ENCODE measurements at places on chromosomes 2 and 18. TPM values are rescaled to one million over a fixed set of nuclear protein-coding genes. Genes with fewer than 3 reads are reported as not detected.

Gene STPG4
- total RNA-seq: 4.4 TPM

- no peak for DNase-seq
Observed at GRCh38 chr2:128716299-128716721, 397.6 kb upstream of the HS6ST1 start.

Gene LINC00305
- total RNA-seq: not detected

GRCh38 chr18:46329736-46330246 is 225.6 kb downstream of the HAUS1 start:
- DNase-seq: no peak

Gene PNPT1
- total RNA-seq: 38.8 TPM

- no peak for DNase-seq
Observed at GRCh38 chr2:222577341-222577740, 78.6 kb downstream of the FARSB start.

Gene MARS2
- 5.6 TPM for total RNA-seq

Gene NEURL3
- 0.45 TPM for total RNA-seq

Gene ATAD2B
- 13.7 TPM for total RNA-seq

- no peak for DNase-seq
Observed at GRCh38 chr2:85423525-85423924, 5.0 kb downstream of the SH2D6 start.

Gene LRPPRC
- 66.2 TPM for total RNA-seq

DNA sequence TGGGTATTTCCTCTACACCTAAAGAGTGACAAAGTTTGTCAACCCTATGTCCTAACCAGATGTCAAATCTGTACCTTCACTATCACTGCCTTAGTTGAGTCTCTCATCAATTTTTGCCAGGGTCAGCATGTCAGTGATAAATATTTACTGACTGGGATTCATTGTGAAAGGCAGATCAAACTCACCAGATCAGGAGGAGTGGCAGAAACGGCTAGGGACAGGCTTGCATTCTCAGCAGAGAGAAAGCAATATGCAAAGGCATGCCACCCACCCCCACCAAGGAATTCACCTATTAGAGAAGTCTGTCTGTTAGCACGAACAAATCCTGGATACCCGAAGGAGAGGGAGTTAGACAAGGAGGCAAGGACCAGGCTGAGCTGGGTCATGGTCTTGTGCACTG is 62.6 kb downstream of the PTPN2 start:
- DNase-seq: no peak

DNA sequence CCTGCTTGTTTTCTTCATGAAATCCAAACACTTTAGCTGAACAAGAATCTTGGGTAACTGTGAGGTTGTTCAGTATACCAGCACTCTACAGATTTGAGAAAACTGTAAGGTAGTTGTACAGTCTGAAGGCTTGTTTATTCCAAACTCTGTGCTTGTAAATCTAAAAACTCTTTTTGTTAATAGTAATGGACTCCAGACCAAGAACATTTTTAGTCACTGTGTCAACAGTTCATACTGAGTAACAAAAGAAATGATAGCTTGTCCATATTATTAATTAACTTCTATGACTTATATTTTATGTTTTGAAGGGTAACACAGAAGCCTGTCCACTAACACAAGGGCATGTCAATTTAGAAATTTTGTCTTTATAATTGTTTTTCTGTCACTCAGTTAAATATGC is 72.2 kb upstream of the KYNU start:
- DNase-seq: no peak

Gene ILKAP
- total RNA-seq: 22.2 TPM

DNA sequence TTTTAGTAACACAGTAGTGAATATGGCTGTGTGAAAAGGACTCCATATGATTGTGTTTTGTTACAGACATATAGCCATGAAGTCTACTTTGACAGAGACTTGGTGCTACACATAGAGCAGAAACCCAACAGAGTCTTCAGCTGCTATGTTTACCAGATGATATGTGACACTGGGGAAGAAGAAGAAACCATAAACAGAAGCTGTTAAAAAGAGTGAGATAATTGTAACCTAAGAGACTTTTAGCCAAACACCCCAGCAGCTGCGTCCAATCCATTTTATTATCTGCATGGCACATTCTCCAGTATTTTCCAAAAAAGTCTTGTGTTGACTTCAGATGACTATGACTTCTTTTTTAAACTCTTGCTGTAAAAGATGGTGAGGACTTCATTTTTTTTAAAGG is 41.4 kb upstream of the CYBRD1 start:
- DNase-seq: no peak

Gene DPP10
- total RNA-seq: not detected

GRCh38 chr2:223404616-223405015 is 197.5 kb downstream of the SCG2 start:
- no peak for DNase-seq

DNA sequence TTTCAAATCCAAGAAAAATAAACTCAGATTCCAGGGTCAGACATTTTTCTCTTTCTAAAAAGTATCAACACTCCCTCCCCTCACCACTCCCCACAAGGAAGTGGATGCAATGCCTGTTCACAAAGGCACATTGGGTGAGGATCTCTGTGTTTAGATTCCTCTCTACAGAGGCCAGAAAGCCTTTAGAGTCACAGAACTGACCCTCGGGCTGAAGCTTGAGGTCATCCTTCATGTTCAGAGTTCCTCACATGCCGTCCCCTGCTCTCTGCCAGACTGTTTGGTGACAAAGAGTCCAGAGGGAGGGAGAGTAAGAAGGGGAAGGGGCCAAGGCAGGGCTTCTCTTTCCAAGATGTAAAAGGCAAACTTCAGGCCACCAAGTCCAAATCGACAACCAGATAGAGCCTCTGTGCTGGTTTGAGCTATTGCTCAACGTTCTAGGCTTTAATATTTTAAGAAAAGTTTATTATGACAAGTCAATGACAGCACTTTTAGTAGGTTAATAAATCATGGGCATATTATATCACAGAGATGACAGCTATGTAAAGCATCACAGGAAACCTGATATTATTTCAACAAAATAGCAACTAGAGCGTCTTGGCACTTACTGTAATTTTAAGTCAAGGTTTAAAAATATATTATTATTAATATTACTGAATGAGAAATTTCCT is 269.4 kb downstream of the ETAA1 start:
- no peak for DNase-seq

DNA sequence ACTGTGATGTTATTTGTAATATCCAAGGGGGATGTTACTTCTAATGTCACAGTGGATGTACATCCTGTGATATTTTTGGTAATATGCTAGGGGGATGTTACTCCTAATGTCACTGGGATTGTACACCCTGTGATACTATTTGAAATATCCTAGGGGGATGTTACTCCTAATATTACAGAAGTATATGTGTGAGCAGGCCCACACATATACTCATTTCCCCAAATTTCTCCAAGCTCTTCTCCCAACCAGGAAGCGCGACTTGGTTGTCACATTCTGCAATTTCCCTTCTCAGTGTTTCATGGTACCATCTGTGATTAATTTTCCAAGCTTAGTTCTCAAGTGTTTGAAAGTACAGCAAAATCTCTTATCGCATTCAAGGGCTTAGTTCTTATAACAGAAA is 29.5 kb upstream of the CHN1 start:
- DNase-seq: no peak

DNA sequence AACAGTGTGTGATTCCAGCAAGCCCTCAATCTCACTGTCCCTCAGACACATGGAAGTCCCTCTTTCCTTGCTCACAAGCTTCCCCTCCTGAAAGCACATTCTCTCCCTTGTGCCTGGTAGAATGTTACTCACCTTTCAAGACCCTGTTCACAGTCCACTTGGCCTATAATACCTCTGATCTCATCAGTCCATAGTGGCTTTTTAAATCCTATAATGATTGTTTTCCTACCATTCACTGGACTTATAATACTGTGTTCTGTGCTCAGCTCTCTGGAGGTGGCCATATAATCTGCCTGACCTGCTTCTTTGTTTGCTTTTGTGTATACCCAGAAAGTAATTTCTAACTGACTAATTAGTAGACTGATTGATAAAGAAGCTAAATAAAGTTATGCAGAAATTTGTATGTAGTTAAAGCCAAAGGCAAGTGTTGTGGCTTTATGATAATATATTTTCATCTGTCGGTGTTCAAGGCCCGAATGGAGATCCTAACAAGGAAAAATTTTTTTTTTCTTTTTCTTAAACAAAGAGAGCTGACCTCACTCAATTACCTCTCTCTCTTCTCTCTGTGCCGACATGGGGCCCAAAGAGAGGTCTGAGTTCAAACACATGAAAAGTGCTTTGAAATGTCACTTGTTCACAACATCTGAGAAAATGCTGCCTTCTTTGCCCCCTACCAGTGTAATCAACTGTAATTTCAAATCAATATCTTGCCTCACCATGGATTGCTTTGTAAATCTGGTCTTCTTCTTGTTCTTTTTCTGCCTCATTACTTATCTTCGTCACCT is 1033.0 kb upstream of the PIK3C3 start:
- no peak for DNase-seq

GRCh38 chr18:28740575-28740974 is 563.6 kb upstream of the CDH2 start:
- no peak for DNase-seq

DNA sequence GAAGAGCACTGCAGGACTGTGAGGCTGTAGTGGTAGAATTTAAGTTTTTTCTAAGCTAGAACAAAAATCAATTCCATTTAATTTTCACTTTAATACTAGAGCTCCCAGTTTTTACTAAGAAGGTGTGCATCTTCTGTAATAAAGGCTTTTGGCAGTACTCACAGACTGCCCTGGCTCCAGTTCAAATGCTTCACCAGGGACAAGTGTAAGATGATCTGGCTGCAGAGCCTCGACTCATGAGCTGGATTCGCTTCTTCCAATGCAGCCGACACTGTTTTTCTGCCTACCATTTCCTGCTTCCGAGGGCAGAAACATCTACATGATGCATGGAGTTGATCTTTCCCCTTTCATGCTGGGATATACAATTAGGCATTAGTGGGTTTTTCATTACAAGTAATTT is 87.0 kb downstream of the FARSB start:
- DNase-seq: peak; percentile 52

DNA sequence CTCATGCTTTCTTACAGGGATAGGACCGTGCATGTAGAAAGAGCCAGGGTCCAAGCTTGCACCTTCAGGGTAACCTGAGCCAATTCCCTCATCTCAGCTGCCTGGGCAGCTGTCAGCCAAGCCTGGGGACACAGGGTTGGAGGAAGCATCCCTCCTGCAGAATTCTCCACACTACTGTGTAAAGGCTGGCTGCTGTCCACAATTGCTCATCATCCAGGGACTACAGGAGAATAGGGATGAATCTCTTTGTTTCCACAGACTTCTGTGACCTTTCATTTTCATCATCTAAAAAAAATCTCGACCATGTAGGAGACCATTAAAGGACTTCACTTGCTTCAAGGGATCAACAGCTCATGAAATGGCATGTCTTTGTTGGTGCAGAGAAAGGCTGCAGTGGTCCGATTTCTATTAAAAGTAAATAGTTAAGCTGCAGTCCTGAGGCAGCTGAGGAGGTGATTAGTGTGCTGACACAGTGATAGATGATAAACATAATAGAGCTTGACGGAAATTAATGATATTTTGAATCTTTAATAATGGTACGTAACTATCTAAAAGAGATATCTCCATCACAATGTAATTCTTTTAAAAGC is 74.4 kb upstream of the COPS8 start:
- DNase-seq: no peak

- no peak for DNase-seq
Observed at GRCh38 chr2:149219856-149220255, 110.5 kb upstream of the LYPD6 start.

GRCh38 chr18:76546088-76546435 is 51.0 kb upstream of the ZNF516 start:
- no peak for DNase-seq

GRCh38 chr2:234139755-234140154 is 89.3 kb downstream of the SPP2 start:
- DNase-seq: peak; percentile 65

DNA sequence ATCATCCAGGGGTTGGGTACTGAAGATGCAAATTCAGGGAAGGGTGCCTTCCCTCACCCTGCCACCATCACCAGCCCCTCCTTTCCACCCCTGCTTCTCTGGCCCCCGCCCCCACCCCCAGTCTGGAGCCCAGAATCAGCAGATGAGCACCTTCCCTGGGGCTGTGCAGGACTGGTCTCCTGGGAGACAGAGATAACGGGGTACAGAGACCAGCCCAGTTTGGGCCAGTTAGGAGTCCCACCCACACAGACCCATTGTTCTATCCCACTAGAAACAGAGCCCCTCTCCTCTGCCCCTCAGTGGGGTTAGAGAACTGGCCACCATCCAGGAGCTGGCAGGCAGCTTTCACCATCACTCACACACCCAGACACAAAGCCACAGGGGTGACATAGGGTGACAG is 4.5 kb upstream of the CRYBA2 start:
- DNase-seq: no peak

- DNase-seq: no peak
Observed at GRCh38 chr18:64311859-64312258, 163.0 kb upstream of the LINC00305 start.

GRCh38 chr18:36903215-36903928 is 74.4 kb downstream of the KIAA1328 start:
- no peak for DNase-seq

GRCh38 chr2:218033208-218033589 is 30.4 kb upstream of the TNS1 start:
- DNase-seq: no peak

Gene CACNB4
- 2.2 TPM for total RNA-seq

GRCh38 chr2:200367155-200367554 is 60.7 kb downstream of the SPATS2L start:
- DNase-seq: no peak

Gene GPBAR1
- not detected for total RNA-seq

DNA sequence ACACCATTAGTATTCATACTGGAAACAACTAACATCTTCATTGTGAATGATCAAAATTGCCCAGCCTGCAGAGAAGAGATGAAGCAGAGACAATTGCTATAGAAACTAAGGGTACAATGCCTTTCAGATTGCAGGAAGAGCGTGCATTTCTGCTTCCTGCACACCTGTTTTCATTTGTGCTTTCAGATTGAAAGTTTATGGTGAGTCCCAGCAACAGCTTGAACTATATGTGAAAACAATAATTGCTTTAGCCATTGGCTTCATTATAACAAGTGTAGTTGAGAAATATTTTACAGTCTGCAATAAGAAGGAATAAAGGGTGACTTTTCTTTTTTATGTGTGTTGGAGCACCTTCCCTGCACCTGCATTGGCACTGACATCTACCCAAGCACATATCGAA is 136.3 kb downstream of the CD8B2 start:
- no peak for DNase-seq

Gene BCL11A
- not detected for total RNA-seq

Gene NIF3L1
- 69.7 TPM for total RNA-seq

DNA sequence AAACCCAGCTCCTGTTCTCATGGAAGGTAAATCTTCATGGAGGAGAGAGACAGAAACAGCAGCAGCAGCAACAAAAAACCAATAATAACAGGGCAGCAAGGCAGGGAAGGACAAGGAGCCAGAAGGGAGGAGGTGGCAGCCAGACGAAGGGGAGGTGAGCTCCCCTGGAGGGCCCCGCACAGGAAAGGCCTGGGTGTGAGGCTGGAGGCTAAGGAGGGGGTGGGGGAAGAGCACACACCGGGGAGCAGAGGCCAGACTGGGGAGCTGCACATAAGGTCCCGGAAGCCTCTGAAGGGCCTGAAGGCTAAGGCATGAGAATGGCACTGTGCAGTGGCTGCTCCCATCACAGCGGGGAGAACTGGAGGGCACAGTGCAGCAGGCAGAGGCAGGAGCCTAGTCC is 94.8 kb upstream of the SMAD7 start:
- DNase-seq: no peak

Gene IL1F10
- not detected for total RNA-seq
